NCI-H2171 (cell line): ENCODE measurements at places on chromosomes 1 and 21.

GRCh38 chr1:171160639-171161354, 24.3 kb upstream of the FMO2 start:
- DNase-seq, result no peak

DNA sequence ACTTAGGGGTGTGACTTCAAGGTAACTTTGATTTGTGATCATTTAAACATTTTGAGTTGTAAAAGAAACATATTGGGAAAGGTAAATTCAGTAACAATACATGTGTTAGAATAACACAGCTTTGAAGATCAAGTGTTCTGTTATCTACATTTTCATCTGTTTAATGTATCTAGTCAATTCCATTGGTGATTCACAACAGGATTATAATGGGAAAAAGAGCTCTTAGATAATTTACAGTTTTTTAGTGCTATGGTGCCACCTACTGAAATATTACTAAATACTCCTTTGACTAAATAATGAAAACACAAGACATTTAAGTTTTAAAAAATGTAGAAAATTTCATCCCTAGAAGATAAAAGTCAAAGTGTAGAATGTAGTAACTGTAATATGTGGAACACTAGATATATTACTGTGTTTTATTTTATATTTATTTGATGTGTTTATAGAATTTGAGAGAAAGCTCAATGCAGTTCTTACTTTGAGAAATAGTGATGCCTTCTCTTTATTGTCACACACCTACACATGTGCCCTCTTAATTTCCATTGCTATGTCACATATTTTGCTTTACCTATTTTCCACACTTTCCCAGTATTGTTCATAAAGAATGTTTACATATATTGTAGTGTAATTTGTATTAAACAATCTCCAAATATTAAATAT, 47.4 kb downstream of the PTPRC start:
- DNase-seq, result no peak

DNA sequence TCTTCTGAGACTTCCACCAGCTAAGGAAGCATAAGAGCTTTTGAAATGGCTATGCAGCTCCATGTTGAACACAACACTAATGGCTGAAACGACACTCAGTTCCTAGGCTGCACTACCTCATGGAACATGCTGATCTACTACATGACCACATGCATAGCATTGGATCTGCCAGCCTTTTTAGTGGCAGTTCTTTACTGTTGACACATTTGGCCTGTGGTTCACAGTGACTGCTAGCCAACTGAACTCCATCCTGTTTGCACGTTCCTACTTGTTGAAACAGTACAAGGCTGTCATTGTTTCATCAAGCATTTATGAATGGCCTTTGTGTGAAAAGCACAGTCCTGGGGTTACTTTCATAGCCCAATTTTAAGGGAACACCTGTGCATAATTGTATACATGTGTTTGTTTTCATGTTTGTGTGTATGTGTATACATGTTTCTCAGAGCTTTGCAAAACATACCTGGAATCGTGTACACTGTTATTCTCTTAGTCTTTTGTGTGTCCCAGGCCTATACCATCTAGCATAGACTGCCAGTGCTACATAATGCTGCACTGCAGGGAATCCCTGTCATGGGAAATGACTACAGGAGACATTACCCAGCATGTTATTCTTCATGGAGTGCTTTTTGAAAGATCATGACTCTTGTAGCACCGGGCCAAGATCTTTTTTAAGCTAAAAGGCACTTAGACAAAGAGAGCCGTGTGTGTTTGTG, 179.6 kb upstream of the ESRRG start:
- DNase-seq, result no peak

- peak; percentile 62 for DNase-seq
Measured at GRCh38 chr21:37862536-37862935, 53.7 kb downstream of the KCNJ6 start.

- DNase-seq, result no peak
Measured at GRCh38 chr1:234914606-234915290, 213.9 kb downstream of the TOMM20 start.

GRCh38 chr1:202291961-202292712, 49.6 kb downstream of the UBE2T start:
- no peak for DNase-seq

DNA sequence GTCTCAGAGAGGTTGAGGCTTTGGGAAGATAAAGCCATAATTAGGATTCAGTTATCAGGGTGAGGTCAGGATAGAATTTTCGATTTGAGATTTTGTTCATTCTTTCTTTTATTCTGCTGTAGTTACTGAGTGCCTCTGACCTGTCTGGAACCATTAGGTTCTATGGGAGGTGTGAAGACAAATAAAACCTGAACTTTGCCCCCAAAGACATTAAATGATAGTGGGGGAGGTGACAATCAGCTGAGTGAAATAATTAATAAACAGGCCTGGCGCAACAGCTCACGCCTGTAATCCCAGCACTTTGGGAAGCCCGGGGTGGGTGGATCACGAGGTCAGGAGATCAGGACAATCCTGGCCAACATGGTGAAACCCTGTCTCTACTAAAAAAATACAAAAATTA, 55.0 kb upstream of the SPATA6 start:
- no peak for DNase-seq

DNA sequence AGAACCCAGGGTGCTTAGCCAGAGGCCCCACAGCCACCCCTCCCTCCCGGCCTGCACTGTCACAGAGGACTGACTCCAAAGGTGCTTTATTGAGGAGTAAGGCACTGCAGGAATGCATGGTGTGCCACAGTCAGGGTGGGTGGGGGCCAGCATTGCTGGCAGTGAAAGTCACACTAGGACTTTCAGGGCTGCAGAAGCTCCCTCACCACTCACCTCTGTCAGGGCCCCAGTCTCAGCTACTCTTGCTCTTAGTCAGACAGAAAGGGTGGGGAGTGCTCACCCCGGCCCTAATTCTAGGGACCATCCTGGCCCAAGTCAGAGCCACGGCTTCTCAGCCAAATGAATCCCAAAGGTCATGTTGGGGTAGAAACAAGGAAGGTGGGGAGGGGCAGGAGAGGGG, 19.4 kb downstream of the KNCN start:
- DNase-seq, result no peak

DNA sequence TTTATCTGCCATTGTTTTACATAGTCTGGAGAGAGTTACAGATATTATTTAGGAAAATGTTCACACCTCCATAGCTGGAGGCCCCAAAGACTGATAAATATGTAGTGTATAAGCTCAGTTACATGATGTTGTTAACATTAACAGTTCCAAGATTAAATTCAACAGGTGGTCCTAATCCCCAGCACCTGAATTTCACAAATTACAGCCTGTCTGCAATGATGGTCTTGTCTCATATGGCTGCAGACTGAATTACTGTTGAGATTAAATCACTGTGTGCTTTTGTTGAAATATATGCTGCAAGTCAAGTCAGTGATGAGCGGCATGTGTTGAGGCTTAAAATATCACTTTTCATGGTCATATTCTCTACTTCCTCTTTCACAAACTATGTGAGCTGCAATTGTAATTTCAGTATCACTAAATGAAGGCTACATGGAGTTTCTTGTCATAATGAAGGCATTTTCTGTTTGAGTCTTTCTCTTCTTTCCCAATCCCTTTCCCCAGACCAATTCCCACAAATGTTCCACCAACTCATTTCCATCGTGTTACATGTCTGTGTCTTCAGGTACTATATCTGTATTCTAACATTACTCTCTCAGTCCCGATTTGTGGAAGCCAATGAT, 4.2 kb downstream of the ST6GALNAC5 start:
- no peak for DNase-seq

GRCh38 chr1:209431813-209432442, 151.6 kb upstream of the CAMK1G start:
- no peak for DNase-seq

DNA sequence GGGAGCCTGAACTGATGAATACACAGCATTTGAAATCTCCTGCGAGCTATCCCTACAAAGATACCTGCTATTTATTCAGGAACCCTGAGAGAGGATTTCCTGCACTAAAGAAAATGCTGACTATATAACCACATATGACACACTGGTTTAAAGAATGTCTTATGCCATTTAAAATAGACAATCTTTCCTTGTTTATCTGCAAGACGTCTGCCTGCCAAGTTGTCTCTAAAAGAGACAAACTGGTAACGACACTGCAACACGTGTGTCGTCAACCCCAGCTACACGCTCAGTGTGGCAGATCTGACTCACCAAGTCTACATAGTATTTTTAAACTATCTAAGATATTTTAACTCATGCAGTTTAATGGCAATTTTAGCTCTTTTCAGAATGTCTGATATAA, 42.7 kb downstream of the APP start:
- DNase-seq, result no peak

DNA sequence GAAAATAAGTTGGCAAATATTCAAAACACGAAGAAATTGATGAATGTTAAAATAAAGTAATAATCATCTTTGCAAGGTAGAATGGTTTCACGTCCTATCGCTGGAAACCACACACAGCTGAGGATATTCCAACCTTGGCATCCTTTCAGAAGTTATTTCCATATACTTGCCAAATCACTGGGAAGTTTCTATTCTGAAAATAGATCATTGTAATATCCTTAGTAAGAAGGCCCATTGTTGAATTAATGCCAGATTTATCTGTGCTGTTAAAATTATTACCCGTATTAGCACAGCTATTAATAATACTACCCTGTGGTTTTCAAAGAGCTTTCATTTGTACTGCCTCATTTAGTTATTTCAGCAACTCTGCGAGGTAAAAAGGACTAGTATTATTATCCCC, 81.1 kb downstream of the OLFM3 start:
- no peak for DNase-seq

- no peak for DNase-seq
Measured at GRCh38 chr1:11806307-11806936, 431 bp downstream of the CLCN6 start.

GRCh38 chr1:24437631-24438396, 22.2 kb downstream of the NIPAL3 start:
- DNase-seq, result no peak

DNA sequence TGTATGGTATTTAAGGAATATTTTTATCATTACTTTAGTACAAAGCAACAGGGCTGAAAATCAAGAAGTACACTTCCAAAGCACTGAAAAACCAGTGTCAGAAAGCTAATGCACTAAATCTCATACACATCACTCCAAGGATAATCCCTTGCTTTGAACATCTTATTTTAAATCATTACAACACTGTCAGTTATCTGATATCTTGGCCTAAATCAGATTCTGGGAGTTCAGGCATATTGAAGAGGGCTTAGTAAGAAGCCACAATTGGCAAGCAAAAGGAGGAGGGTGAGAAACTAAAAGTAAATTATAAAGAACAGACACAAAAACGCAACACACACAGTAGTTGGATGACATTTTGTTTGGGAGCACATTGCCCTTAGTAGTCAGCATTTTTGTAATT, 448.4 kb downstream of the PCP4 start:
- no peak for DNase-seq

DNA sequence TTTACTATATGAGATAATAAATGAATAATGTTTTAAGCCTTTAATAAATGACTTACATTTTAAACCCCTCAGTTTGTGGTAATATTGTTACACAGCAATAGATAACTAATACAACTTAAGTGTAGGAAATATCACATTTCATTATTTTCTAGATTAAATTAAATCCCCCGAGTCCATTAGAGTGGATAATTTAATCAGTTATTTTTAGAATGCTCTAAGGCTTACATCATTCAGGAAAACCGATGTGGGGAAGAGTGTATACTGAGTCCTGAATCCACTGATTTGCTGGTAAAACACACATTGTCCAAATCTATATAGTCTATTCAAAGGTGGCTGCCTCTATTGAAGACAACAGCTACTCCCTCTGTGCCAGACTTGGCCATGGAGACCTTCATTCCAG, 35.7 kb upstream of the DOCK7 start:
- DNase-seq, result no peak

GRCh38 chr1:67700692-67701410, 15.8 kb downstream of the GADD45A start:
- DNase-seq, result no peak

- DNase-seq, result no peak
Measured at GRCh38 chr1:229162825-229163515, 107.9 kb upstream of the RAB4A start.
